Activated T-helper 2 cell treated with anti-CD3 and anti-CD28 coated beads, Interferon-gamma antibody, Interleukin-2, Interleukin-4, amounts not matched to agents 10 μg/mL and 5 μg/mL and 100 μg/mL, durations not matched to agents 14 hours and 24 hours and 36 hours (primary cell): ENCODE measurements at places on chromosomes 3 and 15. TPM values are rescaled to one million over a fixed set of nuclear protein-coding genes. Genes with fewer than 3 reads are reported as not detected.

The DAZL gene
- not detected in 2 replicates for total RNA-seq

The CCDC39 gene
- total RNA-seq: not detected in 2 replicates

The ALG1L2 gene
- total RNA-seq: not detected in 2 replicates

The NCBP2 gene
- total RNA-seq: 82.2 and 83.9 TPM in 2 replicates

The TMC3 gene
- total RNA-seq: not detected in 2 replicates

The NPAP1 gene
- not detected in 2 replicates for total RNA-seq

DNA sequence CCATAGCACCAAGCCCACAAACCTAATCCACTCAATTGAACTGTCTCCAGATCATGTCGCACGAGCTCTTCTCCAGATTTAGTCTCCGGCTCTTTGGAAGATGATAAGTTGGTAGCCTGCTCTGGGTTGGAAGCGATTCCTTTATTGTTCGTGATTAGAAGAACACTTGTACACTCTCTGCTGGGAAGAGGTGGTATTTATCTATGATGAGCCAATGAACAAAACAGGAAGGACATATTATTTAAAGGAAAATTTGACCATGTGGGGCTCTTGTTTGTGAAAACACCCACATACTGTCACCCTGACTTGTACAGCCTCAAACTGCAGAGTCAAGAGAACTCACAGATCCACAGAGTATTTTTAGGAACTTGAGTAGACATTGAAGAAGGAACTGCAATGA lies 54.4 kb downstream of the MYZAP start:
- H3K27ac ChIP-seq: no peak overlapping the region
- H3K4me3 ChIP-seq: no peak overlapping the region
- no peak for DNase-seq

DNA sequence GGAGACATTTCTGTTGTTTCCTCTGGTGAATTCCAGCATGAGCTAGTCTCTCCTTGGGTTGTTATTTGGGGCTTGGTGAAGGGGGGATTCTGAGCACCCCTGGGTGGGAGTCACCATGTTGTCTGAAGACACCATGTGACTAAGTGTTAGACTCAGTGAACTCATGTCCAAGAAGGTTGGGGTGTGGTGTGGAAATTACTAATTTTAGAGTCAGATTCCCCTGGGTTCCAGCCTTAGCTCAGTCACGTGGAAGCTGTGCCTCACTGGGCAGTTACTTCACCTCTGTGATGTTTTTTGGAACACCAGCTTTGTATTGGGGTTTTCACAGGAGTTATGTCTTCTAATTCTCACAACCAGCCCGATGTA lies 171.5 kb downstream of the RPLP1 start:
- H3K27ac ChIP-seq: no peak overlapping the region
- no peak overlapping the region for H3K4me3 ChIP-seq
- peaks cover 17% of the 10 kb centered on the region for H3K27me3 ChIP-seq
- H3K36me3 ChIP-seq: no peaks in the 10 kb centered on the region
- H3K4me1 ChIP-seq: no peaks in the 10 kb centered on the region

DNA sequence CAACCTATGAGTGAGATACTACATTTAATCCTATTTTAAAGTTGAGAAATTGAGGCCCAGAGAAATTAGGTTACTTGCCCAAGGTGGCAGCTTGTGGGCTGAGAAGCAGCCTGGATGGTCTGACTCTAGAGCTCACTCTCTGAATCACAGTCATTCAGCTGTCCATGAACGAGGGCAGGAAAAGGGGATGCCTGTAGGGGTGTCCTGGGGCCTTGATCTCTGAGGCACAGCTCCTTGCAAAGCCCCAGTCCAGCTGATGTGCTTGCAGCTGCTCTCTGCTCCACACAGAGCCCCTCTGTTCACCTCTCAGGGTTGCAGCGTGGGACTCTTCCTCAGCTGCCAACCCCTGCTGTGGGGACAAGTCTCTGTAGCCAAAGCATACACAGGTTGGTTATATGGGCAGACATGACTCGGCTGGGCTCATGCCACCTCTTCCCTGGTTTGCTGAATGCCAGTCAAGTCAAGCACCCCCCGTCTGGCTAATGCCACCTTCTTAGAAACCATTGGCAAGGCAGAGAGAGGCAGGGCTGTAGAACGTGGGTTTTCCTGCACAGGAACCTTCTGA lies 56.8 kb downstream of the GASK1A start:
- H3K4me3 ChIP-seq: no peak overlapping the region
- H3K4me1 ChIP-seq: peaks cover 5% of the 10 kb centered on the region

- H3K27ac ChIP-seq: no peak overlapping the region
- H3K27me3 ChIP-seq: peaks cover 6% of the 10 kb centered on the region
- DNase-seq: no peak
- H3K4me3 ChIP-seq: no peak overlapping the region
- H3K4me1 ChIP-seq: no peaks in the 10 kb centered on the region
Measured at GRCh38 chr3:66803721-66804695, 194.1 kb upstream of the KBTBD8 start.
